ENCODE measurements at places on chromosomes 11 and 22.

- no peak for DNase-seq
Measured at GRCh38 chr11:72543849-72544542, 109.7 kb upstream of the CLPB start.

- DNase-seq = no peak
Measured at GRCh38 chr11:74870485-74870884, 78.4 kb downstream of the XRRA1 start.

DNA sequence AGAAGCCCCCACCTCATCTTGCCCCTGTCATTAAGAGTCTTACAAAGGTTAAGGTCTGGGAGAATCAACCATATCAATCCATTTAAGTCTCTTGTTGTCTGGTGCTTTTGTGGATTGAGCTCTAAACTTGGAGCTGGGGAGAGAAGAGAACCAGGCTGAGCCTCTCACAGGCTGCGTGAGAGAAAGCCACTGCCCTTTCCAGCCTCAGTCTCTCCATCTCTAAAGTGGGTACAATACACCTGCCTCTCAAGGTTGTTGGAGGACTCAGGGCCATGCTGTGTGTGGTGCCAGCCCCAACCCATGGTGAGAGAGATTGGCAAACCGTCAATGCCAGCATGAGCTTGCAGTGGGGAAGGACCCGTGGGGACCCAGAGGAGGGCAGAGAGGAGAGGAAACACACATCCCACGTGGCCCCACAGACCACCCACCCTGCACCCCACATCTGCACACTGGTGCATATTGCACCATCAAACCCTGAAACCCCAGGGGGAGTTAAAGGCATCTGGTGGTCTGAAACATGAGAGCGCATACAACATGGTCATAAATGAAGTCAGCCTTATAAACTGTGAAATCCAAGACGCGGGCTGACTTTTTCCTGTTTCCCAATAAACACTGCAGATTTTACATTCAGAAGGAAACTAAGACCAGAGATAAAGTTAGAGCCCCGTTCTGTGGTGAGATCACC, 27.5 kb upstream of the FBLN1 start:
- no peak for DNase-seq

DNA sequence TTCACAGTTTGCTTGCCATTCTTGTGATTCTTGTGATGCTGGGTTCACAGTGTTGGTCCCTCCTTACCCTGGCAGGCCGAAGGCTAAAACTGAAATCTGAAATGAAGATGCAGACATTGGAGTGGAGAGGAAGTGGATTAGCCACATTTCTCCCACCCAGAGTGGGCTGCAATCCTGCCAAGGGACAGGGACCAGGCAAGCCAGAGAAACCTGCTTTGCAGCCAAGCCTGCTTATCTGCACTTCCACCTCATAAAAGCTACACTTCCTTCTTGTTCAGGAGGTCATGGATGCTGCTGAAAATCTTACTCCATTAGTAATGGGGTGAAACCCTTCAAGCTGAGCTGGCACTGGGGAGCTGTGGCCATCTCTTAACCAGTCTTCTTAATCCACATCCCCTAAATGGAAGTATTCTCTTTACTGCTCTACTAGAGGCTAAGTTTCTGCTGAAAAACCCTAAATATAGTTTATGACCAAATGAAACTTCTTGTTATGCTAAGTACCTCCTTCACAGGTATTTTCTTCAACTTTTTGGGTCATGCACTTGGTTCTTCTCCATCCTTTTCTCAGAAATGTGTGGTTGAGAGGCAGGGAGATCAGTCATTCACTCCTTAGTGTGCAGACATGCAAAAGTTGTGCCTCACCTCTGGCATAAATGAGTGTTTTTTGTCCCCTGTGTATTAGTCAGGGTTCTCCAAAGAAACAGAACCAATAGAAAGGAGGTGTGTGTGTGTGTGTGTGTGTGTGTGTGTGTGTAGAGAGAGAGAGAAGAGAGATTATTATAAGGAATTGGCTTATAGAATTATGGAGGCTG, 133.9 kb upstream of the BMAL1 start:
- no peak for DNase-seq

- DNase-seq = no peak
Measured at GRCh38 chr11:69841170-69841858, 22.1 kb upstream of the FGF3 start.

All from NCI-H1092 treated with DMSO at 0.1 percent for 48 hours (cell line).